ENCODE measurements at places on chromosomes 6 and 20.
A peak's percentile ranks its signal among the peaks of the same experiment; 100 is the strongest.

DNA sequence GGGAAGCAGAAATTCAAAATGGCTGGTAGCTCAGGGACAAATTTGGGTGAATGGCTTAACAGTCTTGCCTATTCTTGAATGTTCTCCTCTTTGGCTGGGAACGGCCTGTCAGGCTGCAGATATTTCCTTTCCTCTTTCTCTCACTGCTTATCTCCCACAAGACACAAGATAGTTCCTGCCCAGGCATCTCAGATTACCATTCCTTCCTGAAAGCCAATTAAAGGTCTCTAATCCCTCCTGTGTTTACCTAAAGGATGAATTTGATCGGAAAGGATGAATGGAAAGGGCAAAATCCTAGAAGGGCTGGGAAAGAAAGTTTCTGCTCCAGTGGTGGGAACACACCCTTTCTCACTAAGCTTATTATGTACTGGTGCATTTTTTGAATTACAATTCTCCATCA is 95.9 kb upstream of the JAG1 start:
- DNase-seq = no peak

GRCh38 chr20:7695635-7696034 is 244.6 kb downstream of the HAO1 start:
- no peak for DNase-seq

DNA sequence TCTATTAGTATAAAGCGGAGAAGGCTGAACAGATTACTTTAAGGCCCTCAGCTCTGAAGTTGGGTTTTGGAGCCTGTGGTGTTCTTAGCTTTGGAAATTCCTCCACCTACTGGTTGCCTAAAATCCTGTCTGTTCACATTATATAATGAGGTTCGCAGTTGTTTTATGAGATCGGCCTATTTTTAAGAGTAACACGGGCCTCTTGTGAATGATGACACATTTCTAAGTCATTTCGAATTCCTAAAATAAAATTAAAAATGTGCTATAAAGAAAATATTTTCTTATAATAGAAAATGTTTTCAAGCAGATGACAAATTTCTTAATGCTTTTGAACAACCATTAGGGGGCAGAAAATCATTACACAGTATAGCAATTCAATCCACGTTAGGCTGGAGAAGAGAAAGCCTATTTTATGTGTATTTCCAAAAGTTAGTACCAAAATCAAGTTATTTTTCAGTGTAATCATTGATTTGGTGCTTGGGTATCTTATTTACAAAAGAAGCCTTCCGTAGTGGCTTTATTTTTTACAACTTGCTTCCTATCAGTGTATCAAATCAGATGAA is 15.8 kb upstream of the FAM8A1 start:
- peak; percentile 48 for DNase-seq

DNA sequence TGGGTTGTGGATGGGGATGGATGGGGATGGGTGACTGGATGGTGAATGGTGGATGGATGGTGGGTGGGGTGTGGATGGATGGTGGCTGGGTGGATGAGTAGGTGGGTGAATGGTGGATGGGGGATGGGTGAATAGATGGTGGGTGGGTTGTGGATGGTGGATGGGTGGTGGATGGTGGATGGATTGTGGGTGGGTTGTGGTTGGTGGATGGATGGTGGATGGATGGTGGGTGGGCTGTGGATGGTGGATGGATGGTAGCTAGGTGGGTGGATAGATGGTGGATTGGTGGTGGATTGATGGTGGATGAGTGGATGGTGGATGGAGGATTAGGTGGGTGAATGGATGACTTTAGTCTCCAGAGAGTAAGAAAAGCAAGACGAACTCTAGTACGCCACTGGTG is 57.6 kb downstream of the YTHDF1 start:
- DNase-seq = no peak
